Left ventricle myocardium superior (tissue), 1 donor: ENCODE measurements at places on chromosomes 4 and X. TPM values are rescaled to one million over a fixed set of nuclear protein-coding genes. Genes with fewer than 3 reads are reported as not detected.

- no peak for DNase-seq
Observed at GRCh38 chr4:76783836-76784235, 114.1 kb downstream of the SOWAHB start.

The KCNE5 gene
- not detected for total RNA-seq

GRCh38 chrX:115260330-115260729, 26.4 kb upstream of the LRCH2 start:
- DNase-seq: no peak

- no peak for DNase-seq
Observed at GRCh38 chr4:73376976-73377375, 27.1 kb upstream of the ALB start.

The RENBP gene
- 8.9 TPM for total RNA-seq
